ENCODE measurements at places on chromosomes 7 and 10. TPM values are rescaled to one million over a fixed set of nuclear protein-coding genes. Genes with fewer than 3 reads are reported as not detected.

Gene AEBP1
- 563 TPM for total RNA-seq

Gene CALHM3
- not detected for total RNA-seq

Gene ZMIZ1
- total RNA-seq: 92.8 TPM

Gene CYP2E1
- total RNA-seq: 3.6 TPM
